Osteocyte (in vitro differentiated cells): ENCODE measurements at places on chromosomes 11 and 22. TPM values are rescaled to one million over a fixed set of nuclear protein-coding genes. Genes with fewer than 3 reads are reported as not detected.
A peak's percentile ranks its signal among the peaks of the same experiment; 100 is the strongest.

- H3K27me3 ChIP-seq = peaks cover 45% of the 10 kb centered on the region
- no peaks in the 10 kb centered on the region for H3K4me1 ChIP-seq
- H3K4me3 ChIP-seq = no peak overlapping the region
Observed at GRCh38 chr22:39600491-39601179, 30.1 kb downstream of the CACNA1I start.

The PDE2A gene
- total RNA-seq = not detected in 2 replicates

GRCh38 chr11:130769782-130770535, 146.3 kb downstream of the SNX19 start:
- no peaks in the 10 kb centered on the region for H3K27me3 ChIP-seq
- no peak for DNase-seq
- no peak overlapping the region for H3K27ac ChIP-seq
- no peak overlapping the region for H3K4me3 ChIP-seq
- H3K4me1 ChIP-seq = peaks cover 69% of the 10 kb centered on the region
- no peaks in the 10 kb centered on the region for H3K36me3 ChIP-seq

GRCh38 chr22:21907638-21908522, 40.4 kb upstream of the MAPK1 start:
- H3K4me3 ChIP-seq = no peak overlapping the region
- no peak for DNase-seq
- H3K4me1 ChIP-seq = no peaks in the 10 kb centered on the region
- no peak overlapping the region for H3K27ac ChIP-seq
- no peaks in the 10 kb centered on the region for H3K27me3 ChIP-seq

The SERPINH1 gene
- 484 and 511 TPM in 2 replicates for total RNA-seq

- no peak overlapping the region for H3K27ac ChIP-seq
- DNase-seq = no peak
- H3K4me1 ChIP-seq = peaks cover 14% of the 10 kb centered on the region
- H3K36me3 ChIP-seq = peaks cover 5% of the 10 kb centered on the region
Observed at GRCh38 chr22:26753125-26753862, 95.9 kb downstream of the MIAT start.

DNA sequence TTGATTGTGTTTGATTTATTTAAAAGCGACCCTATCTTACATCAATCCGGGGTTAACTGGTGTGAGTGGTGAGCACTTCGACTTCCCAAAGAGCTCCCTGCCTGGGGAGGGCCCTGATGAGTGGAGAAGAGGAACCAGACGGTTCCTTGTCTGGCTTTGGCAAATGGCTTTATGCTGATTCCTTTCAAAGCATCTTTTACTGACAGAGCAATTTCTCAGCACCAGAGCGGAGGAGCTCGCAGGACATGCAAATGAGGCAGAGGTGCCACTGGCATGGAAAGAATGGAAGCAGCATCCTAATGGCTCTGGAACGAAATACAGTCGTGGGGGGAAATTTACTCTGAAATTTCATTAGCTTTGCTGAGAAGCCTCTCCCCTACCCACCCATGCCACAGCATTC, 410.9 kb upstream of the B3GAT1 start:
- peaks cover 15% of the 10 kb centered on the region for H3K27me3 ChIP-seq
- H3K4me1 ChIP-seq = peaks cover 5% of the 10 kb centered on the region
- DNase-seq = no peak
- H3K27ac ChIP-seq = no peak overlapping the region
- no peak overlapping the region for H3K4me3 ChIP-seq
- no peaks in the 10 kb centered on the region for H3K36me3 ChIP-seq

- peaks cover 1% of the 10 kb centered on the region for H3K4me1 ChIP-seq
- no peak within 1 kb of the TSS for H3K4me3 ChIP-seq
- H3K36me3 ChIP-seq = no peaks in the 10 kb centered on the region
Observed at GRCh38 chr11:85685820-85686459, at the start of gene CCDC89. CCDC89 (minus strand) TSS chr11:85686195; CDS start chr11:85686130, 65 bp downstream.

The OVOL1 gene
- not detected in 2 replicates for total RNA-seq

DNA sequence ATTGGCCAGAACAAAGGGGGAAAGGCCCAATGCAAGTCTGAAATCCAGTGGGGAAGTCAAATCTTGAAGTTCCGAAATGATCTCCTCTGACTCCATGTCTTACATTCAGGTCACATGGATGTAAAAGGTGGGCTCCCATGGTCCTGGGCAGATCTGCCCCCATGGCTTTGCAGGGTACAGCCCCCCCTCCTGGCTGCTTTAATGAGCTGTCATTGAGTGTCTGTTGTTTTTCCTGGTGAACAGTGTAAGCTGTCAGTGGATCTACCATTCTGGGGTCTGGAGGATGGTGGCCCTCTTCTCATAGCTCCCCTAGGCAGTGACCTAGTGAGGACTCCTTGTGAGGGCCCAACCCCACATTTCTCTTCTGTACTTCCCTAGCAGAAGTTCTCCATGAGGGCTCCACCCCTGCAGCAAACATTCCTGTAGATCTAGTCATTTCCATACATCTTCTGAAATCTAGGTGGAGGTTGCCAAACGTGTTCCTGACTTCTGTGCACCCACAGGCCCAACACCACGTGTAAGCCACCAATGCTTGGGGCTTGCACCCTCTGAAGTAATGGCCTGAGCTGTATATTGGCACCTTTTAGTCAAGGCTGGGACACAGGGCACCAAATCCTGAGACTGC, 9.3 kb downstream of the CARD18 start:
- H3K27ac ChIP-seq = no peak overlapping the region
- H3K27me3 ChIP-seq = no peaks in the 10 kb centered on the region
- H3K4me1 ChIP-seq = no peaks in the 10 kb centered on the region

DNA sequence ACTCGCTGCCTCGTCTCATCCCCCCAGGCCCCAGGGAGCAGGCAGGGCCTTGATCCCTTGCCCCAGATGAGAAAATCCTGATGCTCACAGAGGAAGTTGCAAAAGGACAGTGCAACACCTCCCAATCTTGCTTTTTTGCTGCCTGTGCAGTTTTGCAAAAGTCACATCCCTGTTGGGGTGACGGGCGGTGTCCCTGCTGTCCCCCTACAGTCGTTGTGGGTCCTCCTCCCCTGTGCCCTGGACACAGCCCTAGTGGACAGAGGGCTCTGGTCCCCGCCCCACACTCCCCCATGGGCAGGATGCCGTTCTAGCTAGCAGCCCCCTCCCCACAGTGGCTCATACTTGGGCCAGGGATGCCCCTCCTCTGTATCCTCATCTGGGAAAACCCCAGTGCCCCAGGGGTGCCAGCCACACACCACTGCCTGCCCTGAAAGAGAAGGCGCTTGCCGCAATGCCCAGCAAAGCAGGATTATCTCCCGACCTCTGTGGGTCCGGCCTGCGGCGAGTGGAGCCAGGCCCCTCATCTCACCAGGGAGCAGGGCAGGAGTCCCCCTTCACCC, 18.4 kb upstream of the CTSD start:
- no peaks in the 10 kb centered on the region for H3K27me3 ChIP-seq
- no peak for DNase-seq
- H3K36me3 ChIP-seq = peaks cover 4% of the 10 kb centered on the region
- no peak overlapping the region for H3K4me3 ChIP-seq
- H3K4me1 ChIP-seq = peaks cover 54% of the 10 kb centered on the region

- H3K27me3 ChIP-seq = no peaks in the 10 kb centered on the region
- no peaks in the 10 kb centered on the region for H3K36me3 ChIP-seq
Observed at GRCh38 chr22:19177164-19178064, 1.1 kb downstream of the SLC25A1 start.

GRCh38 chr11:72217841-72218240, 1.2 kb downstream of the FOLR2 start:
- peak; percentile 17 for DNase-seq
- no peak overlapping the region for H3K27ac ChIP-seq
- no peak overlapping the region for H3K4me3 ChIP-seq
- H3K27me3 ChIP-seq = peaks cover 51% of the 10 kb centered on the region
- peaks cover 9% of the 10 kb centered on the region for H3K4me1 ChIP-seq

DNA sequence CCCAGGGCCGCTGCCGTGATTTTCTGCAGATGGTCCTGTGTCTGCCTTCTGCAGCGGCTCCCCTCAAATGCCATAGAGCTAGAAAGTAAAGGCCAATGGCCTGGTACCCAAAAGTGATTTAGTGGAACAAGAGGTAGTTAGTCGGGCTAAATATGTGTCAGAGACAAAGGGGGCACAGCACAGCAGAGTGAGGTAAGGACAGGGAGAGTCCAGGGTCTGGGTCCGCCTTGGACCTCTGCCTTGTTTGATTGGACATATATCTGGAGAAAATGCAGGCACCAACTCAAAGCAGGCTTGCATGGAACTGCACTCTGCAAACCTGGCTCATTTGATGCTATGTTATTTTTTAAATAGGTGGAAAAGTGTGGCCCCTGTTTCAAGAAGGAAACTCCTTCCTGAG, 249.6 kb upstream of the B3GAT1 start:
- no peak overlapping the region for H3K4me3 ChIP-seq
- peak; percentile 48 for DNase-seq
- no peaks in the 10 kb centered on the region for H3K27me3 ChIP-seq
- H3K36me3 ChIP-seq = no peaks in the 10 kb centered on the region

DNA sequence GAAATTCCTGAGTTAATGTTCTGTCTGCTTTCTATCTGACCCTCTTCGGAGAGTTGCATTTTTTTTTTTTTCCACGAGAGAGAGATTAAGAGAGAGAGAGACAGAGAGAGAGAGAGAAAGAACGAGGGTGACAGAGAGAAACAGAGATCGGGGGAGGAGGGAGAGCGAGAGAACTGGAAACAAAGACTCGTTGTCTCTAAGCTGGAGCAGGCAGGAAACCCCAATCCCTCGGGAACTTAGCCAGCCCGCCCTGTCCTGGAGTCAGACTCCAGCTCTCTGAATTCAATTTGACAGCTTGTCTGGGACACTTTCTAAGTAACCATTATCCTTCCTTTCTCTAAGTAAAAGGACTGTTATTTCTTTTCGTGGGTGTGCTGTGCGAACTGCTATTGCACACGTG, 76.9 kb downstream of the KCNJ1 start:
- H3K4me3 ChIP-seq = peak overlapping the region; percentile 65
- peaks cover 38% of the 10 kb centered on the region for H3K4me1 ChIP-seq
- no peak for DNase-seq
- H3K27me3 ChIP-seq = no peaks in the 10 kb centered on the region
- H3K36me3 ChIP-seq = peaks cover 10% of the 10 kb centered on the region

GRCh38 chr11:1158681-1159487, 1.1 kb downstream of the MUC5AC start:
- no peaks in the 10 kb centered on the region for H3K36me3 ChIP-seq
- no peaks in the 10 kb centered on the region for H3K27me3 ChIP-seq
- no peak for DNase-seq
- no peak overlapping the region for H3K4me3 ChIP-seq

The MMP12 gene
- not detected in 2 replicates for total RNA-seq

DNA sequence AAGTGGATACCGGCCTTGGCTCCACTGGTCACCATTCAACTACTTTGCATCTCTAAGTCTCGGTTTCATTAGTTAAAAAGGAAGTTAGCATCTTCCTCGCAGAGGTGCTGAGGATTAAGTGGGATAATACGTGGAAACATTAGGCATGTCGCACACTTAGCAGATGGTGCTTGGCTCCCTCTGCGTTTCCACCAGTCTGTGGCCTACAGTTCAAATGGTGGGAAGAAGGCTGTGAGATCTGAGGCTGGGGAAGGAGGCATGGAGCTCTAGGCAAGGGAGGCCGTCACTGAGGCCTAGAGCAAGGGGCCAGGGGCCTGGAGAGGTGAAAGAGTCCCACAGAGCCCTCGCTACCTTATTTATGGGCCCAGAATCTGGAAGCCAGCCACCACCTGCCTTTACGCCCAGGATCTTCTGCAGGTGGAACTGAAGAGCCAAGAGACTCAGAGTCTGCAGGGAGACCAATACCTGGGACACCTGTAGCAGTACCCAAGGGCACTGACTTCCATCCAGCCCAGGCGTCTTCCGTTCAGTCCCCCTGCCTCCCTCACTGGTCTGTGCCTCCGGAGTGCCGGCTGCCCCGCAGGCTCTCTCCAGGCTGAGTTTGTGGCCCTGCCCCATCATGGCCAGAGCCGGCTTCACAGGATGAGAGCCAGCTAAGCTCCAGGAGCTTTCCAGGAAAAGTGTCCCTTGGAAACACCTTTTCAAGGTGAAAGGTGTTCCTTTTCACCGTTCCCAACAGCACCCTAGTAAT, 66.1 kb upstream of the A4GALT start:
- no peak for DNase-seq
- H3K27ac ChIP-seq = no peak overlapping the region
- no peaks in the 10 kb centered on the region for H3K27me3 ChIP-seq
- peaks cover 12% of the 10 kb centered on the region for H3K4me1 ChIP-seq
- no peaks in the 10 kb centered on the region for H3K36me3 ChIP-seq

DNA sequence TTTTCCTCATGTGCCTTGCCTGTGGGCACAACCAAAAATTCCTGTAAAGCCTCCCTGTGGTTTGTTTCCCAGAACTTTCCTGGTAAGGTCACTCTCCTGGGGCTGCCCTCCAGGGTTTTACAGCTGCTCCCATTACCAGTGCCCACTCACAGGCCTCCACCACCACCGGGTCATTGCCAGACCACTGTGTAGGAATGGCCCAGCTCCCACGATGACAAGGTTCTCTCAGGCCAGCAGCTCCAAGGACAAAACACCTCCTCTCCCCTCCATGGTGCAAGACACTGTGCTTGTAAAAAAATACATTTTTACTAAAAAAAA, 96.1 kb upstream of the AKIP1 start:
- DNase-seq = peak; percentile 85
- peaks cover 10% of the 10 kb centered on the region for H3K36me3 ChIP-seq
- H3K4me3 ChIP-seq = no peak overlapping the region
- peaks cover 16% of the 10 kb centered on the region for H3K4me1 ChIP-seq
- H3K27ac ChIP-seq = no peak overlapping the region

DNA sequence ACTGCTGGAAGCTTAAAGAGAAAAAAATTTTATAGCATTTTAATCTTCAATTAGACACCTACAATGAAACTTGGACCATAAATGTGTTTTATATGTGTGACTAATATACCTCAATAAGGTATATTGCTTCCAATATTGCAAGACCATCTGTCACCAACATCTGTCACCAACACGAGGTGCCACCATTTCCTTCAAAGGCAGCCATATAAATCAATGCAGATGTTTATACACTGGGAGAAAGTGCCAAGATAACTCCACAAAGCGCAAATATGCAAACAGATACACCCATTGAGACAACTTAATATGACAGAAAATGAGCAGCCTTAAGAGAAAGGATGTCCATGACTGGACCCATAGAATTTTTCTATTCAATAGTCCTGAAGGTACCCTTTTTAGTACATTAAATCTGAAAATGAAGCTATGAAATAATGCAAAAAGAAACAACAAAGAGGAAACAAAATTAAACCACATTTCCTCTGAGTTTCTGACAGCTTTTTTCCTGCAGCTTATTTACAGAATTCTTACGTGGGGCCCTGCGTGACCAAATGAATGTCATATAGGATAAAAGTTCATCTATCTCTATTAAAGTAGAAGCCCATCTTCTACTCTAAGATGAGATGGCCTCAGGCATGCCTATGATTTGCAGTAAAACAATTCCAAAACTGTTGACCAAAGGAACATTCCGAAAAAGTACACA, 12.5 kb downstream of the MPZL3 start:
- no peak overlapping the region for H3K4me3 ChIP-seq
- peaks cover 55% of the 10 kb centered on the region for H3K27me3 ChIP-seq
- H3K36me3 ChIP-seq = no peaks in the 10 kb centered on the region
- H3K27ac ChIP-seq = no peak overlapping the region

The CRYBA4 gene
- not detected in 2 replicates for total RNA-seq
